Activated CD4-positive, alpha-beta memory T cell treated with anti-CD3 and anti-CD28 coated beads for 36 hours (primary cell): ENCODE measurements at places on chromosomes 12 and 14.
A peak's percentile ranks its signal among the peaks of the same experiment; 100 is the strongest.

DNA sequence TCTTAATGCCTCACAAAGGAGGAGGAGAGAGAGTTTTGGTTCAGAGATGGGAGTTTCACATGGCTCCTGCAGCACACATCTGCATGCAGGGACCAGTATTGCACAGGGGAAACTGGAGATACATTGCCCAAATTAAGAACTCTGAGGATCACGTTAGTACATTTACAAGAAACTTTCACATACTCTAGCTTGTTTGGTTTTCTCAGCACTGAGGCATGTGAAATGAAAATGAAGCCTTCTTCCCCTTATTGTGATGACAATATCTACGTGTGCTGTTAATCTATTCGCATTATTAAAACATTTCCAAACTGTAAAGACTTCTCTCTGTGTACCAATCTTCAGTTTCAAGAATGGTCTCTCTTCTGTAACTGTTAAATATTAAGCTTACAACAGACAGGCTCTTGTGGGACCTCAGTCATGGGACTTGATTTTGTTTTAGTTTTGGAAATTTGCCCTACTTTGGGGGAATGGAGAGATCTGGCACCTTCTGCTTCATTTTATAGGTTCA, 124.7 kb downstream of the DAAM1 start:
- DNase-seq, result no peak
- H3K4me3 ChIP-seq, result no peak overlapping the region
- H3K27me3 ChIP-seq, result no peaks in the 10 kb centered on the region
- H3K36me3 ChIP-seq, result peaks cover 3% of the 10 kb centered on the region

DNA sequence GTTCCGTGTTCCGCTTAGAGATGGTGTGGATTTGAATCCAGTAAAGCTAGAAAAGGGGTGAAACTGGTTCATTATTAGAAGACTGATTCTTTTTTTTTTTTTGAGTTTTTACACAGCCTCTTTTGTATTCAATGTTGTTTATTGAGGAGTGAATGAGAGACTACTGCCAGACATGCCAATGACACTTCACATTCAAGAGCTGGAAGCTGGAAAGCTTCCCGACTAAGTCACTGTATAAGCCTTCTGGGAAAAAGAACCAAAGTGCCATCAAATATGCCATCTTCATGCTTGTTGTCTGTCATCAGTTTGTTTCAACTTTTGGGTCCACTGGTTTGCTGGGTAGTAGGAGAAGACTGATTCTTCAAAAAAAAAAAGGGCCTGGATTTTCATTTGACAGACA, 164.8 kb downstream of the ATP23 start:
- no peak overlapping the region for H3K27ac ChIP-seq
- H3K36me3 ChIP-seq, result no peaks in the 10 kb centered on the region
- no peak overlapping the region for H3K4me3 ChIP-seq
- H3K4me1 ChIP-seq, result no peaks in the 10 kb centered on the region
- no peak for DNase-seq

DNA sequence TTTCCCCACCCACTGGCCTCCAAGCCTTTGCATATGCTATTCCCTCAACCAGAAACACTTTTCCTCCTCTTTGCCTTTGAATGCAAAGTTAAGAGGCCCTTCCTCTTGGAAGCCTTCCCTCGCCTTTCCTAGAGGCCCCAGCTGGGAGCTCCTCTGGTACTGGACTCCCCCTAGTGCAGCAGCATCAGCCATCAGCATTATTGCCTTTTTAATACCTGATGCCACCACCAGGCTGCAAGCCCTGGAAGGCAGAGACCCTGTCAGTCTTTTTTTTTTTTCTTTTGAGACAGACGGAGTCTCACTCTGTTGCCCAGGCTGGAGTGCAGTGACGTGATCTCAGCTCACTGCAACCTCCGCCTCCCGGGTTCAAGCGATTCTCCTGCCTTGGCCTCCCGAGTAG, 19.1 kb upstream of the PLA2G1B start:
- DNase-seq, result no peak
- no peak overlapping the region for H3K27ac ChIP-seq
- no peaks in the 10 kb centered on the region for H3K4me1 ChIP-seq
- no peaks in the 10 kb centered on the region for H3K27me3 ChIP-seq
- no peak overlapping the region for H3K4me3 ChIP-seq

DNA sequence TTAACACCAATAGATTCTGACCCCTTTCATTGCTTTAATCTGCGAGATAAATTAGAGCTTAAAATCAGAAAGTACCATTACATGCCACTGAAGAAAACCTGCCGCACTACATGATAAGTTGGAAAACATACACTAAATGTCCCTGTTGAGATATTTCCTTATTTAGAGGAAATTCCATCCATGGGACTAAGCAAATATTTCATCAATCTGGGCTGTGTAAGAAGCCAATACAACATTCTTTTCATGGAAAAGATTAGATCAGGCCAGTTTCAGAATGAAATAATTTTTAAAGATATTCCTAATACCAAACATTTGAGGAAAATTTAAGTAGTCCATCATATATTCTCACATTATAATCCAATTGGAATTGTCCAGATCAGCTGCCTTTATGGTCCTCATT, 112.8 kb downstream of the LLPH start:
- H3K27ac ChIP-seq, result no peak overlapping the region
- H3K4me3 ChIP-seq, result no peak overlapping the region
- H3K36me3 ChIP-seq, result no peaks in the 10 kb centered on the region
- no peak for DNase-seq
- no peaks in the 10 kb centered on the region for H3K4me1 ChIP-seq
- peaks cover 5% of the 10 kb centered on the region for H3K27me3 ChIP-seq

DNA sequence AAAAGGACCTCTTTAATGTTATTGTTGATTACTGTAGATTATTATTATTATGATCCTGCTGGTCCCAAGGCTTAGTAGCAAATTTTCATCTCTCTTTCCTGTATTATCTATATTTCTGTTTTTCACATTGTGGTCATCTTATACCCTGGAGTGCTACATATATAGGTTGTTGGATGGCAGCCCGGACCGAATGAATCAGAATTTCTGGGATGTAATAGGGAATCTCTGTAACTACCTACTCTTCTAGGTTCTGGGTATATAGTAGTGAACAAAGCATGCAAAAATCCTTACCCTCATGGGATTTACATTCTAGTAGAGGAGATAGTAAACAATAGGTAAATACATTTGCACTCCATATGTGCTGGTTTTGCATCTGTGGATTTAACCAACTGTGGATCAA, 31.4 kb downstream of the NUBPL start:
- no peak overlapping the region for H3K27ac ChIP-seq
- no peaks in the 10 kb centered on the region for H3K36me3 ChIP-seq
- no peak overlapping the region for H3K4me3 ChIP-seq
- no peaks in the 10 kb centered on the region for H3K27me3 ChIP-seq
- H3K4me1 ChIP-seq, result no peaks in the 10 kb centered on the region

DNA sequence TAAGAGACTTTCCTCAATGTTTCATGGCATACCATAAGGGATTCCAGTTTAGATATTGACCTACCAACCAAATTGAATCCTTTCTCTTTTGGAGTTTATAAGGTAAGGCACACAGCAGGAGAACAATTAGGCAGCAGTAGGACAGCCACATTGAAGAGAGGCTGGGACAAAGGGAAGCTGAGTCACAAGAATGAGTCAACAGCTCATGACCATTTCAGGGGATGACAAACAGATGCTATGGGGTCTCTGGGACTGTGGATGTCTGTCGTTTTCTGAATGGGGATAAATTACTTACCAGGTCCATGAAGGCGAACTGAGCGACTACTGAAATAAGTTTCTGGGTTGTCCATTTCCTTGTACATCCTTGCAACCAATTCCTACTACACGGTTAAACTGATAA, 48.6 kb upstream of the E2F7 start:
- no peaks in the 10 kb centered on the region for H3K4me1 ChIP-seq
- no peaks in the 10 kb centered on the region for H3K36me3 ChIP-seq
- no peaks in the 10 kb centered on the region for H3K27me3 ChIP-seq
- DNase-seq, result no peak

DNA sequence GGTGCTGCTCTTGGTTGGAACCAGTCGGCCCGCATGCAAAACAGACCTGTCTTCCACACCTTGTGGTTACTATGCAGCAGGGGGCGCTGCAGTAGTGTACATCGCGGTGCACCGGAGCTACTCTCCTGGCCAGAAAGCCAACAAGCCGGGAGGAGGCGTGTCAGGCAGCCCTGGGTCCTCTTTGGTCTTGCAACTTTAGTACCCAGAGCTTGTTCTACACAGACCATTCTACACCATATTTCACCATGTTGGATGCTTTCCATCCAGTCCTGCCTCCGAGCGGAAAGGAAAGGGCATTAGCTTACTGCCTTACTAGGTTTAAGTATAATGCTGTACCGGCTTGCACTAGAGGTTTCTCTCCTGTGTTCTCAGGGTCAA, 927 bp upstream of the TMTC2 start:
- peak overlapping the region; percentile 75 for H3K27ac ChIP-seq
- H3K4me3 ChIP-seq, result peak overlapping the region; percentile 86
- peaks cover 5% of the 10 kb centered on the region for H3K27me3 ChIP-seq
- H3K36me3 ChIP-seq, result no peaks in the 10 kb centered on the region
- peaks cover 9% of the 10 kb centered on the region for H3K4me1 ChIP-seq

GRCh38 chr12:9687228-9687627, 17.7 kb downstream of the CLEC2D start:
- peak overlapping the region; percentile 51 for H3K27ac ChIP-seq
- H3K27me3 ChIP-seq, result no peaks in the 10 kb centered on the region
- H3K36me3 ChIP-seq, result peaks cover 92% of the 10 kb centered on the region
- H3K4me3 ChIP-seq, result no peak overlapping the region

DNA sequence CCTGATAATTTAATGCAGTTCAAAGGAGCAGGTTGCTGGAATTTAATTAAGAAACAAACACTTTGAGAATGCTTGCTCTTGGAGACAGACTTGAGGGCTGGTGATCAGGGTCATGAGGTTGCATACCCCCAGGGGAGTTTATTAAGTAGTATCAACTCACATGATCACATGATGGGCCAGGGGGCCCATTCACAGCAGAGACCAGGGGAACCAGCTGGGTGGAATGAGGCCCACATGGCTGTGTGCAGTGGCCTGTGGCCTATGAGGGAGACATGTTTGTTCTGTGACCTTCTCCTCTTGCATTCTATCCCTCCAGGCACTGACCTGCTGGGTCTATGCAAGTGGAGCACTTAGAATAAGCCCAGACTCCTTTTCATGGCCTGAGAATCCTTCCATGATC, 266.6 kb upstream of the PWP1 start:
- H3K27ac ChIP-seq, result no peak overlapping the region
- no peaks in the 10 kb centered on the region for H3K27me3 ChIP-seq
- no peaks in the 10 kb centered on the region for H3K4me1 ChIP-seq
- peaks cover 13% of the 10 kb centered on the region for H3K36me3 ChIP-seq
- H3K4me3 ChIP-seq, result no peak overlapping the region

GRCh38 chr12:32541754-32542374, 137.2 kb upstream of the DNM1L start:
- no peaks in the 10 kb centered on the region for H3K4me1 ChIP-seq
- H3K27ac ChIP-seq, result no peak overlapping the region
- H3K36me3 ChIP-seq, result no peaks in the 10 kb centered on the region
- H3K27me3 ChIP-seq, result peaks cover 6% of the 10 kb centered on the region
- no peak for DNase-seq
- no peak overlapping the region for H3K4me3 ChIP-seq

GRCh38 chr12:127928615-127929571, 338.1 kb upstream of the TMEM132C start:
- H3K27me3 ChIP-seq, result no peaks in the 10 kb centered on the region
- no peak overlapping the region for H3K4me3 ChIP-seq
- DNase-seq, result no peak

DNA sequence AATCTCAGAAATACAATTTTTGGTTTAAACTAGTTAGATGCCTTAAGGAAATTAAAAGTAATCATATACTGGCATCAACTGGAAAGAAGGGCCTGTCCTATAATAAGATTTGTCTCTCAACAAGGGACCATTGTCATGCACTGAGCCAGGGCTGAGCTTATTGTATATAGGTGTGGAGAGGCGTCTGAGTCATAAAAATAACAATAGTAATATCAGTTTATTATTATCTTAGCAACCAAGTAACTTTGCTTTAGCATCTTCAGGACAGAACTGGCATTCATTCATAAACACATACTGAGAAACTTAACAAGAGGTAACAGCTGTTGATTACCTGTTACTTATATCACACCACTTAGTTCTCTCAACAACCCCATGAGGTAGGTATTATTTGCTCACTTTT, 7.1 kb downstream of the KRT75 start:
- no peak for DNase-seq
- H3K4me1 ChIP-seq, result no peaks in the 10 kb centered on the region
- H3K36me3 ChIP-seq, result no peaks in the 10 kb centered on the region
- no peak overlapping the region for H3K4me3 ChIP-seq
- no peak overlapping the region for H3K27ac ChIP-seq

DNA sequence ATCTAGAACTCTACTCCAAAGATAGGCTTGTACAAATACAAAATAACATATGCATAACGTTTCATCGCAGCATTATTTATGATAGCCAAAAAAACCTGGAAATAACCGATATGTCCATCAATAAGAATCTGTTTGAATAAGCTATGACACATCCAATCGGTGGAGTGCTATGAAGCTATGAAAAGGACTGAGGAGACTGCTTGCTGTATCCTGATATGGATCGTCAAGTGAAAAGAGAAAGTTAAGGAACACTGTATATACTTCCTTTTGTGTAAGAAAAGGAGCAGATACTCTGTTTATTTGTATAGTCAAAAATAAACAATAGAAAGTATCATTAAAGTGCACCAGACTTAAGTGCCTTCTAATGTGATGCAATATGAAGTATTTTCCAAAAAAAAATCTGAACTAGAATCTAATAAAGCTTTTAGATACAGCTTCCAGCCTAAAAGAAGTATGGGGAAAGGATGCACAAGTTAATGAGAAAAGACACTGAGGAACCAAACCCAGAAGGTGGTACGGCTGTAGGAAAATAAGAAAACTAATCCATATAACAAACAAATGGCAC, 645 bp upstream of the KLHDC1 start:
- no peaks in the 10 kb centered on the region for H3K36me3 ChIP-seq
- peak overlapping the region; percentile 77 for H3K4me3 ChIP-seq
- H3K27ac ChIP-seq, result peak overlapping the region; percentile 40
- H3K4me1 ChIP-seq, result peaks cover 29% of the 10 kb centered on the region
- H3K27me3 ChIP-seq, result no peaks in the 10 kb centered on the region
- no peak for DNase-seq

GRCh38 chr12:94872007-94872653, 131.4 kb downstream of the NDUFA12 start:
- H3K27me3 ChIP-seq, result peaks cover 49% of the 10 kb centered on the region
- no peaks in the 10 kb centered on the region for H3K36me3 ChIP-seq
- H3K27ac ChIP-seq, result no peak overlapping the region
- no peak overlapping the region for H3K4me3 ChIP-seq
- no peak for DNase-seq

GRCh38 chr12:45725631-45726602, 3.6 kb upstream of the ARID2 start:
- DNase-seq, result peak; percentile 28
- H3K4me3 ChIP-seq, result peak overlapping the region; percentile 95
- H3K36me3 ChIP-seq, result peaks cover 8% of the 10 kb centered on the region
- H3K27me3 ChIP-seq, result no peaks in the 10 kb centered on the region

- no peaks in the 10 kb centered on the region for H3K4me1 ChIP-seq
- no peak for DNase-seq
- peaks cover 29% of the 10 kb centered on the region for H3K27me3 ChIP-seq
- no peaks in the 10 kb centered on the region for H3K36me3 ChIP-seq
These were observed 11.4 kb downstream of the PYGL start for GRCh38 chr14:50932592-50933495.

- H3K27ac ChIP-seq, result no peak overlapping the region
- no peaks in the 10 kb centered on the region for H3K27me3 ChIP-seq
- H3K4me3 ChIP-seq, result no peak overlapping the region
- H3K4me1 ChIP-seq, result no peaks in the 10 kb centered on the region
These were observed 92.9 kb upstream of the DIO2 start for GRCh38 chr14:80304125-80304766.
